ENCODE measurements at places on chromosomes 5 and 9.

GRCh38 chr5:165185716-165186115, 1680.3 kb downstream of the MAT2B start:
- DNase-seq: no peak

DNA sequence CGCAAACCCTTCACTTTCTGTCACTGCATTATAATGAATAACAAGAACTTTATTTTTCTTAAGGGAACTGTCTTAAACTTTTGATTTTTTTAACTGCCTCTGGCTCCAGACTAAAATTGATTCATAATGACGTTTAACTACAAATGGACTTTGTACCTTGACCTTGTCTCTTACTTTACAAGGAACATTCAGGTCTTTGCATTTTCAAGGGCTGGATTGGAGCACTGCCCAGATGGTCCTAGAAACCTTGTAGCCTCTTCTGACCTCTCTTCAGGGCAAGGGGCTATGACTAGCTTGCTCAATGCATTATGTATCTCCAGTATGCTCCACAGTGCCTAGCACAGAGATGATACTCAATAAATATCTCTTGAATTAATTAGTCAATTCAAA, 612.6 kb upstream of the CLINT1 start:
- no peak for DNase-seq

GRCh38 chr9:21682981-21683380, 119.5 kb upstream of the MTAP start:
- no peak for DNase-seq

DNA sequence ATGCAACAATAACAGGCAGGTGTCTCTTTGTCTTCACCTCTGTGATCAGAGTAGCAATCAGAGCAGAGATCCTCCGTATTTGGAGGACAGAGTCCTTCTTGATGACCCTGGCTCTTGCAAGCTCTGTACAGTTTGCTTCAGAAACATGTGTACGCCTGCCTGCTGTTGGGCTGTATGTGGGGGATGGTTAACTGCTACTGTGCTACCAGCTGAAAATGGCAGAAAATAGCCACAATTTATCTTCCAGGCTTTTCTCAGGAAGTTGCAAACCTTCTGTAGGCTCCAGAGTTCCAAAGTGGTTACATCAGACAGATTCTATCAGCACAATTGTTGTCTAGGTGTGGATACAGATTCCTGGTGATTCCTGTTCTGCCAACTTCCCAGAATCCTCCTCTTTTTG, 35.5 kb downstream of the DDX46 start:
- no peak for DNase-seq

DNA sequence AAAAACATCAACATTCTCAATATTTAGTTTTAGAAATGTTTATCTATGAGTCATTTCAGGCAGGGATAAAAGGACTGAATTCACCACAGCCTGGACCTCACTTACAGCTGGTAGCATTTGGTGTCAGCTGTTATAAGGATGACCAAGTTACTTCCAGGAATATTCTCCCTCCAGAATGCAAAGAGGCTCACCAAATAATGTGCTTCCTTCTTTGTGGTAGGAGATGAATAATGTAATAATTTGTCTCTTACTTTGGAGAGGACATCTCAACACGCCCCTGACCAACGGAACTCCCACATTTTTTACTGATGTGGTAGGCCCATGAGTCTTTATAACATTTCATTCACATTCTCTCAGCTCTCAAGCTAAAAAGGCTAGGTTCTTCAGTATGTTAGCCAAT, 825.9 kb upstream of the GRAMD2B start:
- no peak for DNase-seq

- DNase-seq: no peak
These were observed 36.6 kb downstream of the TTLL11 start for GRCh38 chr9:122056484-122056883.

- no peak for DNase-seq
These were observed 20.7 kb downstream of the COL5A1 start for GRCh38 chr9:134662143-134662876.

- DNase-seq: no peak
These were observed 242.9 kb downstream of the EBF1 start for GRCh38 chr5:158856794-158857193.

- no peak for DNase-seq
These were observed 173.7 kb downstream of the CARTPT start for GRCh38 chr5:71892641-71893365.

GRCh38 chr5:140225396-140225795, 50.4 kb downstream of the CYSTM1 start:
- no peak for DNase-seq

GRCh38 chr9:35795695-35796094, 4.3 kb downstream of the NPR2 start:
- DNase-seq: no peak

DNA sequence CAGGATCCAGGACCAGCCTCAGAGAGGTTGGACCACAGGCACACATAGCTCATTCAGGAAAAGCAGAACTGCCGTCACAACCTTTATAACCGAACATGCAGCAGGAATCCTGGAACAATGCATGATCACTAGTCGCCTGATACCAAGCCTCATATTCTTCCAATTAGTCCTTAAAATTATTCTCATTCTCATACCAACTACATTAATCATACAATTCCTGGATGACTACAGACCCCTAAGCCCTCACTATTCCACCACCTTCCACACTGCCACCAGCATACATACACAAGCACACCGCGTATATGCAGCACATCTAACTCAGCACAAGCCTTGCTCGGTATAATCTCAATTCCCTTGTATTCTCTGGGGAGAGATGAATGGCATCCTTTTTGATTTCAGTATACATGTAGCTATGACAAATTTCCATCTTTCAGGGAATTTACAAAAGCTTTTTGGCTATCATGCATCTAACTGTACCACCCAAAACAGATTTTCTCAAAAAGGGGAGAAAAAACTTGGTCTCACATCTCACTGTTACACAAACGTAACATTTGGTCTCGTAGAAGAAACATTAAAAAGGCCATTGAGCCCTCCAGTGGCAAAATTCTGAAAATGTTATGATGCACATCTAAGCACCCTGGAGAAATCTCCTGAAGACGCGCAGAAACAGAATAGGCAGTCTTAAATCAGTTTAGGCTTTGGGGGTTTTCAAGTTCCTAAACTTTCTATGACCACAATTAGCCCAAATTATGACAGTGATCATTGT, 46.2 kb downstream of the MCTP1 start:
- DNase-seq: no peak

- no peak for DNase-seq
These were observed 49.0 kb upstream of the KDM4C start for GRCh38 chr9:6708732-6709131.

DNA sequence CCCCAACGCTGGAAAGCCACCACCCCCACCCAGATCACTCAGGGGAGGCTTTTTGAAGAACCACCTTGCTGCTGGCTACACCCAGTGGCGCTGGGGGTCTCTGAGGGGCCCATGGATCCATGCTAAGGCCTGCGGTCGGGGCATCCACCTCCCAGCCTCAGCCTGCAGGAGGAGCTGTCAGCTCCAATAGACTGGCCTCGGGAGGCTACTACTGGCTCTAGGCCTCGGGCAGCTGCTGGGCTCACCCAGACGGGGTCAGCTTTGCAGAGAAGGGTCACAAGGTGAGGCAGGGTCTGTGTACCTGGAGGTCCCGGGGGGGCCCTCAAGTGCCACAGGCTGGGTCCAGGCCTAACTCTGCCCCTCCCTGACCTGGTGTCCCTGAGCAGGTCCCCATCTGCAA, 193.7 kb downstream of the OLFM1 start:
- DNase-seq: no peak

GRCh38 chr5:151123897-151124751, 33.5 kb downstream of the ANXA6 start:
- no peak for DNase-seq

DNA sequence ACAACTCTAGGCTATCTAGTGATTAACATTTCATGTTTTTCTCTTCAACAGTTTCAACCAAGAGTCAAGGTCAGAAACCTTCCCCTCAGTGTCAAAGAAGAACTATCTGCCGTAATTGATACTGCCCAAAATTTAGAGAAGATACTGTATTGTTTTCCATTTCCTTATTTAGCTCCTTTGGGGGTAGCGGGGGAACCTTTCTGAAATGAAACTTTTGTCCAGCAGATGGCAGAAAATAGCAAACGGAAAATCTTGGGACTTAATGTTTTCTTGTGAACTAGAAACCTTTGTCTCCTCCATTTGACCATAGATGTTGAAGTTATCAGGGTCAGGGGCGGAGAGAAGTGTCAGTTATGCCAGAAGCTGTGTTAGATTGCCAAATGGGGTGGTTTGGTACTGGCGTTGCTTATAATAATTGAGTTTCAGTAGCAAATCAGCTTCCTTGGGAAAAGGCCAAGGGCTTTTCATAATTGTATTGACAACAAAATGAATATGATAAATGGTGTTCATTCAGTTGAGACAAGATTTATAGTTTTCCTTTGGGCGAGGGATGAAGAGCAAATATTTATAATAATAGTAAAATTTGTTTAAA, 101.7 kb upstream of the TLX3 start:
- no peak for DNase-seq

GRCh38 chr9:126296687-126297086, 29.9 kb upstream of the MVB12B start:
- DNase-seq: no peak

GRCh38 chr5:160061770-160062169, 52.8 kb downstream of the TTC1 start:
- no peak for DNase-seq

- DNase-seq: no peak
These were observed 30.0 kb upstream of the MAMDC2 start for GRCh38 chr9:70013598-70014196.

- DNase-seq: no peak
These were observed 232.7 kb downstream of the RFK start for GRCh38 chr9:76161541-76161940.

DNA sequence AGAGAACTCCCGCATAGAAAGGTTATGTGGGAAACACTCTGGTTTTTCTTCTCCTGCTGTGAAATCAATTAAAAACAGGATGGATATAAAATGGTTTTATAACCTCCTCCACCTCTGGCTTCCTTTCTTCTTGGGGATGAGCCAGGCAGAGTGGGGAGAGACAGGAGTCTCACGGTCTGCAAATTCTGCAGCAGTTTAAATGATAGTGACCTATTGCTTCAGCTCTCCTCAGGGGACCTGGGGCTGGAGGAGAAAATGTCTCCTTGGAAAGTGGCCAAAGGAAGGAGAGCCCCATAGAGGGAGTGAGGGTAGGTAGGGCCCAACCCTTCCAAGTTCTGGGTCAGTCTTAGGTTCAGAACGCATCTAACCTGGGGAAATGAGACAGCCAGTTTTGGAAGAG, 118.8 kb downstream of the MTX3 start:
- DNase-seq: no peak

DNA sequence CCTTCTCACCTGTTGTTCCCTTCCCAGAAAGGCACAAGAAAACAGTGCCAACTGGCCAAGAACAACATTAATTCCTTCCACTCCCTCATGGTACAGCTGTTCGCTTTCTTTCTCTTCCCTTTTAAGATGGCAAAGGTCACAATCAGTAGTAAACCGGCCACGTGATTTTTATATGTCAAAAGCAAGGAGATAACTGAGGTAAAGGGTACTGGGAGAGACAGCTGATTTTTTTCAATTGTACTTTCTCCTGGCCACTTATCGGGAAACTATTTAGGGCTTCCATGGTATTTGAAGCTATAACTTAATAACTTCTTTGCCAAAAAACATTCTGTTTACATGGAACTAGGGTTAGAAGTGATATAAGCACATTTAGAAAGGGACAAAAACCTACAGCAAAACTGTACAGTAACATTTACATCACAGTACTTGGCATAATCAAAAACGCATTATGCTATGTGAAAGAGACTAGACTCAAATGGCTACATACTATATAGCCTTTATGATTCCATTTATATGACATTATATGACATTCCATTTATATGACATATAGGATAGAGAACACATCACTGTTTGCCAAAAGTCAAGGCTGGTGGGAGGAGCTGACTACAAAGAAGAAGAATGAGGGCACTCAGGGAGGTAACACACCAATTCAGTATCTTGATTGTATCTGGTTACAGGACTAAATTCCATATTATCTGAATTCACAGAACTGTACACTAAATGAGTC, 24.8 kb downstream of the PLPP1 start:
- no peak for DNase-seq

- no peak for DNase-seq
These were observed 85.8 kb upstream of the PHYKPL start for GRCh38 chr5:178318382-178318781.

GRCh38 chr5:80212171-80212667, 43.6 kb downstream of the SERINC5 start:
- DNase-seq: no peak

DNA sequence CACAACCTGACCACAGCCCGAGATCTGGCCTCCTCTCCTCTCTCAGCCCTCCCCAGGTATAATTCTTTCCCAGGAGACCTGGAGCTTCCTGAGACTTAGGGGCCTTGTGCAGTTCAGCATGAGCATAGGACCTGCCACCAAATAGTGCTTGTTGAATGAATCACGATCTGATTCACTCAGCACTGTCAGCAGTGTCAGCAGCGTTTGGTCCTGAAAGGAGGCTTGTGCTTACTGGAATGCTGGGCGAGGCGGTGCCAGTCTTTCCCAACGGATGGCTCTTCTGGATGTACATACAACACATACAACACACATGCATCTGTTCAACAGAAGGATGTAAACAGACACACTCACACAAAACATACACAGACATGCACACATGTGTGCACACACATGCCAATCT, 173.3 kb downstream of the COL23A1 start:
- no peak for DNase-seq

GRCh38 chr5:140372971-140373487, 13.0 kb downstream of the SLC4A9 start:
- peak; percentile 13 for DNase-seq

DNA sequence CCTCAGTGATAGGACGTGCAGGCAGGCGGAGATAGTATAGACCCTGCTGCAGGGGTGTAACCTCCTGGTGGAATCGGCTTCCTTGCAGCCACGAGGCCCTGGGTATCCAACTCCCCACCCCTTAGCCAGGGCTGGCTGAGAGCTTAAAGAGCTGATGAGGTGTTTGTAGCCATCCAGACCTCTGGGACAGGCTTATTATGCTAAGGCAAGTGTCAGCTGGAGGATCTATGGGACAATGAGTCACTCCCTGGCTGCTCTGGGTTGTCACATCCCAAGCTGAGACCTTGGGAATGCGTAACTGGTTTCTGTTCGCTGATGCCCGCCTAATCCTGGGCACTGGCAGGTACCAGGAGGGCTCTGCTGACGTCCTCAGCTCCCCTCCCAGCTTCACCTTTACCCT, 38.9 kb downstream of the DAB2IP start:
- DNase-seq: no peak

DNA sequence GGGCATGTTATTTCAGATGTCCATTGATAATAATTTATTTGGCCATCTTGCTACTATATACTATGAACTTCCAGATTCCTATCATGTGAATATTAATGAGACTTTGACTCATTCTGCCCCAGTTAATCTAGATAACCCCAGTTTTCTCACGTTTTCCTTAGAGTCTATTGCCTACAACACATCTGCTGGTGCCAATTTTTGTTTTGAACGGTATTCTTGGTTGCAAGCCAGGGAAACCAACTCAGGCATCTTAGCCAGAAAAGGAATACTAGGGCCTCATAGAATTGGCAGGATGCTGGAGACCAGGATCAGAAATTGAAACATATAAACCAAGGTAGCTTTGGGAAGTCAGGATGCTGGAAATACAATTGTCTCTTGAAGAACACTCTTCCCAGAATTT, 28.0 kb upstream of the NPR3 start:
- DNase-seq: no peak
